Stimulated activated CD8-positive, alpha-beta memory T cell treated with anti-CD3 and anti-CD28 coated beads, Interleukin-12 subunit alpha, Interleukin-12 subunit beta, amount 100 ng/mL, for 1 hour (primary cell): ENCODE measurements at places on chromosomes 2 and 18.

- no peak for DNase-seq
These were observed 122.6 kb upstream of the STK17B start for GRCh38 chr2:196293751-196294515.

DNA sequence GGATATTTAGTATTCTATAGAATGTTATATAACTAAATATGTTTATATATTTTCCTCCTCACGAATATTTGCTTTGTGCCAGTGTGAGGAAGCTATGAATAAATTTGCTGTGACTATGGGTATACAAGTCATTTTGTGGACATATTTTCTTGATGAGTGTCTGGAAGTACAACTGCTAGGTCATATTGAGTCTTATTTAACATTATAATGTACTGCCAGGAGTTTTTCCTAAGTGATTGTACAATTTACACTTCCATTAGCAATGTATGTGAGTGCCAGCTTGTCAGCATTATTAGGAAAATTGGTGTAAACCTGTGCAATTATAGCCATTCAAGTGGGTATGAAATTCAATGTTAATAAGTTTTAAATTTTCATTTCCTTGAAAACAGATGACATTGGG is 1328.9 kb upstream of the TMEFF2 start:
- DNase-seq = no peak

DNA sequence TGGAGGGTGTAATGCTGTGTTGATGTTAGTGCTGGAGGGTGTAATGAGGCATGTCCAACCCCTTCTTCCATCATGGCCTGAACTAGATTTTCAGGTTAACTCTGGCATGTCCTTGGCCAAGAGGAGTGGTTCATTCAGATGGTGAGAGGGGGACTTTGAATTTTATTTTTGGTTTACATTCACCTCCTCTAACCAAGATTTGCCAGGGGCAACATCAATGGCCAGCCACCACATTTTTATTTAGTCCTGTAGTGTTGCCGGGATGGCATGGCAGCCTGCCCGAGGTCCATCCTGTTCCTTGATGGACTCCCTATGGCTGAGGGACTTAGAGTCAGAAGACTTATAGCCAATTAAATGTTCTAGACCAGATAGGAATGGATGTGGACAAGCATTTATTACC is 484.6 kb upstream of the HS6ST1 start:
- no peak for DNase-seq

- DNase-seq = no peak
These were observed 60.4 kb upstream of the SNTG2 start for GRCh38 chr2:890214-890613.

GRCh38 chr2:45626387-45627221 is 15.5 kb upstream of the SRBD1 start:
- DNase-seq = no peak

DNA sequence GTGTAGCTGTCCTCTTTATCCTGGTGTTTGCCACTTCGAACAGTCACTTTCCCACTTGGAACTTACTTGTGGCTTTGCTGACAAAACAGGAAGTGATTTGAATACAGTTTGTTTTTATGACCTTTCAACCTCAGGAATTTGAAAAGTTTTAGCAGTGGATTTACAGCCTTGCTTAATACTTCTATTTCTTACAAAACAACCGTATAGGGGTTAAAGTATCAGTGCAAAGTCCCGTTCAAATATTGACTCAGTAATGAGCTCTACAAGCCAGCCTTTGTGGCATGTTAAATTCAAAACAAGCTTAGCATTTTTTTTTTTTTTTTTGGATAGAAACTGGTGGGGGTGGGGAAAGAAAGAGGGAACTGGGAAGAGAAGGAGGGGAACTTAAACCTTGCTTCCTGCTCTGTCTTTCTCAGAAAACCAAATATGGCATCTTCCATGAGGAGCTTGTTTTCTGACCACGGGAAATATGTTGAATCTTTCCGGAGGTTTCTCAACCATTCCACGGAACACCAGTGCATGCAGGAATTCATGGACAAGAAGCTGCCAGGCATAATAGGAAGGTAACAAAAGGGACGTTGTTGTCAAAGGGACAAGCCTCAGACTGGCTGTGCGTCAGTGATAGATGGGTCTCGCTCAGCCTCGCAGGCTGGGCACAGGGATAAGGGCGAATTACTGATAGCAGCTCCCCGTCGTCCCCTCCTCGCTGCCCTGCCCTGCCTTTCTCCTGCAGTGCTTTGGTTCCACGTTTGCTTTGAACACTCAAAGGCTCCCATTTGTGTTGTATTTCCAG is at the start of gene HNMT:
TSS of gene HNMT (plus strand) at position 408 of the 793 bp plus-strand sequence. CDS start at position 427, 19 bp downstream.
- no peak for DNase-seq

- DNase-seq = no peak
These were observed 107.2 kb downstream of the INHBB start for GRCh38 chr2:120452945-120453634.

- DNase-seq = no peak
These were observed 24.3 kb upstream of the VIT start for GRCh38 chr2:36672199-36672598.

DNA sequence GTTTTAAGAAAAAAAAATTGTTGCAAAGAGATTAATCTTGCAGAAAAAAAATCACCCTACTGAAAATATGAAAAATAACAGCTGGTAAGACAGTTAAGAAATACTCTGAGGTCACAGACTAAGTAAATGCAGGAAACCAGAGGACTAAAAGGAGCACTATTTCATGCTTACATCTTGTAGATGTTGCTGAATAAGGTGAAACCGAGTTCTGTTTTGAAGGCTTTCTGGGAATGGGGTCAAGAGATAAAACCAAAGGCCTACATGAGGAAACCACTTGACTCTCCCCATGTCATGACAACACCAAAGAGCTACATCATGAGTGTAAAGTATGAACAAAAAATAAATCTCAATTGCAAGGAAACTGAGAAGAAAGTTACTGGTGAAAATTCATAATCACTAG is 197.6 kb downstream of the LRP1B start:
- no peak for DNase-seq
